Hematopoietic multipotent progenitor cell (in vitro differentiated cells): ENCODE measurements at places on chromosomes 6 and 20.

GRCh38 chr6:170473301-170473717, 79.8 kb downstream of the PSMB1 start:
- no peak for DNase-seq

DNA sequence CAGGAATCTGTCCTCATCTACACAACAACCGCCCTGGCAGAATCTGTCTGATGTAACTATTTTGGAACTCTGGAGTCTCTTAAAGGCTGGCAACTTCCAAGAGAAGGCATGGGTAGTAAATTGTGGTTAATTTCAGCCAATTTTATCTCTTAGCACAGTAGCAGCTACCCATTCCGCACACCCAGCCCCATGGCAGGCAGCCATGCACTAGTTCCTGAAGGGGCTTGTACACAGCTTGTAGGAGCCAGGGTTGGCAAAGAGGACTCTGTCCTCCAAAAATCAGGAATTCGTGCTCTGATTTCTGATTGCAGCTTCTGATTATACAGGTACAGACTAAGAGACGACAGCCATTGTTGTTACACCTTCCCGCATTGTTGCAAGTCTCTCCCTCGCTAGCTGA, 155.9 kb downstream of the RNF144B start:
- DNase-seq, result no peak

GRCh38 chr6:157461000-157461915, 80.3 kb downstream of the ZDHHC14 start:
- peak; percentile 89 for DNase-seq

DNA sequence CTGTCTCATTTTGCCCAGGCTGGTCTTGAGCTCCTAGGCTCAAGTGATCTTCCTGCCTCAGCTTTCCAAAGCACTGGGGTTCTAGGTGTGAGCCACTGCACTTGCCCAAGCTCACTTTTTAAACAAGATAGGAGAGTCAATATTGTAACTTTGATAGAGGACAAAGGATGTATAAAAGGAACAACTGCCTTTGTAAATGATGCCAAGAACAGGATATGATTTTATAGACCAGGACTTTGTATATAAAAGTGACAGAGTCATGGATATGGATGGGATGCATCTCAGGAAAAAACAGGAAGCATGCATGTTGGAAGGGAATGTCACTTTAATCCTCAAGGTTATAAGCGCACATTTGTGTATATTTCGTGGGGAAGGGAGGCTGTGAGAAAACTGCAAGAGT, 338.4 kb downstream of the PRL start:
- no peak for DNase-seq

DNA sequence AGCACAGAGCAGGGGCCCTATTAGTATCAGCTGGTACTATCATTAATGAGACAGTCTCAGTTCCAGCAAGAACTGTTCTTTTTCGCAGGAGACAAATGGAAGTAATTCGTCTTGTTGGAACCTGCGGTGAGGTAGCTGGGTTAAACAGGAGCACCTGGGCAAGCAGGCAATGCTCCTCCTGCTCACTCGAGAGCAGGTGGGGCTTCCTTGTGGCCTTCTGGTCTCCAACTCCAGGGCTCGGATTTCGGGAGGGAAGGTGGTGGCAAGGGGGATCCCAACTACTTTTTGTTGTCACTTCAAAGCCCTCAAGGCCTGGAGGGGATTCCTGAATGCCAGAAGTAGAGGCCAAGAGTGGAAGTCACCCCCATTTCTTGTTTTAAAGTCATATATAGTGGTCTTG, 1.3 kb upstream of the SPEF1 start:
- no peak for DNase-seq

- DNase-seq, result no peak
Observed at GRCh38 chr6:7025861-7026260, 81.9 kb upstream of the RREB1 start.

DNA sequence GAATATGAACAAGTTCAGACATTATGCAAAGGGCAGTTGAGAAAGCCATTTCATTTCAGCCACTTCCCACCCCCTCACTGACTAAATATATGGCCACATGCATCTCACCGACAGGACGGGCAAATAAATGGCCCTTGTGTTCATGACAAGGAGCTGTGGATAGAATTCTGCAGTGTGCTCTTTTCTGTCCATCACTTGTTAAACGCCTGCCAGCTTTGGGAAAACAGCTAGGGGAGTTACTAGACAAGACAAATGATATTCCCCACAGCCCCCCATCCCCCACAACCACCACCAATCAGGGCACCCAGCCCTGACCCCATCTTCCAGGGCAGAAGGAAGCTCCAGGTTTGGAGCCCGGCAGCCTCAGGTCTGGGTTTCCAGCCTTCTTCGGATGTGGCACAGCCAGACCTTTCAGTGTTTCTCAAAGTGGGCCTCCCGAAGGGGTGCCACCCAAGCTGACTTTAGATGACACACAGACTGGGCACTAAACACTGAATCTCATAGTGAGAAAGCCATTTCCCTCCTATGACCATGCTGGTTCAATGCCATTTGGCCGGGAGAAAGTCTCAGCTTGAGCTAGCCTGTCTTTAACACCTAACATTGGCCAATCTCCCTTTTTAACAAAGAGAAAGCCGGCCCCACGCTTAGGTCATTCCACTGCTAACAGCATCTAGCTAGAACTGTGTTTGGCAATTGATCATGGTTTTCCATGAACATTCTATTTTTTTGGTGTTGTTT, 4.0 kb upstream of the RIPOR3 start:
- no peak for DNase-seq

- DNase-seq, result no peak
Observed at GRCh38 chr6:105711216-105711615, 308.3 kb upstream of the PREP start.

GRCh38 chr6:111767752-111768430, 105.4 kb downstream of the FYN start:
- DNase-seq, result no peak

GRCh38 chr20:8128291-8129060, 3.6 kb upstream of the PLCB1 start:
- DNase-seq, result no peak

DNA sequence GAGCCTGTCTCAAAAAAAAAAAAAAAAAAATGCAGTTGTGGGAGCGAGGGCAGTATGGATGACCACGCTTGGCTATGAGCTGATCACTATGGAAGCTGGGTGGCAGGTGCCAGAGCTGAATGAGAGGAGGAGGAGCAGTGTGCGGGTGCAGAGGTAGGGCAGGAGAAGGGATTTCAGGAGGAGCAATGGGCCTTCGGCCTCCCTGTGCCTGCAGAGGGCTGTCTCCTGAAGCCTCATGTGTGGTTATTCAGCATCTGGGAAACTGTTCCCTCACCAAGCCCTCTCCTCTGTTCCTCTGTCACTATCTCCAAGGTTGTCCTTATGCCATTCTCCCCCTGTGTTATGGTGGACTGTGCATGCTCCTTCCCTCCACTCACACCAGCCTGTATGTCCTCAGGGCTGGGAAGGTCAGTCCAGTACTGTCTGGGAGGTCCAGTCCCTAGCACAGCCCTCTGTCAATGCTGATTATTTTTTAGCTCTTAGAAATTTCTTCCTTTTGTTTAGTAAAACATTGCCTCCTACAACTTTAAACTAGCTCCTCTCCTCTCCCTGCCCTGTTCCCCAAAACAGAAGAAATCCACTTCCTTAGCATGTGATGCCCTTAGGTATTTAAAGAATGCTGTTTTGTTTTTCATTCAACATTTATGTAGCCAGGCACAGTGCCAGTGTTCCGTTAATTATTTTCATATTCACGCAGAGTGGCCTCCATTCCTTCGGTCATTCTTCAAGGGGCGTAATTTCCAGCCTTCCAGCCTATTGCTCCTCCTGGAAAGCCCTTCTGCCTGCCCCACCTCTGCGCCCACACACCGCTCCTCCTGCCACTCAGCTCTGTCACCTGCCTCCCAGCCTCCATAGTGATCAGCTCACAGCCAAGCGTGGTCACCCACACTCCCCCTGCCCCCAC, 48.9 kb downstream of the CNBD2 start:
- no peak for DNase-seq

GRCh38 chr6:3370361-3371221, 86.3 kb downstream of the SLC22A23 start:
- peak; percentile 78 for DNase-seq

- DNase-seq, result no peak
Observed at GRCh38 chr6:120873125-120873865, 461.0 kb downstream of the TBC1D32 start.

GRCh38 chr20:19251958-19252357, 39.5 kb downstream of the SLC24A3 start:
- no peak for DNase-seq

DNA sequence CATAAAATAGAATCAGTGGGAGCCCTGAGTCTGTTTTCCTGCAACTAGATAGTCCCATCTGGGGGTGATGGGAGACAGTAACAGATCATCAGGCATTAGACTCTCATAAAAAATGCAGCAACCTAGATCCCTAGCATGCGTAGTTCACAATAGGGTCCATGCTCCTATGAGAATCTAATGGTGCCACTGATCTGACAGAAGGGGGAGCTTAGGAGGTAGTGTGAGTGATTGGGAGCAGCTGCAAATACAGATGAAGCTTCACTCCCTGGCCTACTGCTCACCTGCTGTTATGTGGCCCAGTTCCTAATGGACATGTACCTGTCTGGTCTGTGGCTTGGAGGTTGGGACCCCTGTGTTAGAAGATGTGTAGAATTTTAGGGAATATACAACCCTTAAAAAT, 904.5 kb upstream of the EPHA7 start:
- no peak for DNase-seq

DNA sequence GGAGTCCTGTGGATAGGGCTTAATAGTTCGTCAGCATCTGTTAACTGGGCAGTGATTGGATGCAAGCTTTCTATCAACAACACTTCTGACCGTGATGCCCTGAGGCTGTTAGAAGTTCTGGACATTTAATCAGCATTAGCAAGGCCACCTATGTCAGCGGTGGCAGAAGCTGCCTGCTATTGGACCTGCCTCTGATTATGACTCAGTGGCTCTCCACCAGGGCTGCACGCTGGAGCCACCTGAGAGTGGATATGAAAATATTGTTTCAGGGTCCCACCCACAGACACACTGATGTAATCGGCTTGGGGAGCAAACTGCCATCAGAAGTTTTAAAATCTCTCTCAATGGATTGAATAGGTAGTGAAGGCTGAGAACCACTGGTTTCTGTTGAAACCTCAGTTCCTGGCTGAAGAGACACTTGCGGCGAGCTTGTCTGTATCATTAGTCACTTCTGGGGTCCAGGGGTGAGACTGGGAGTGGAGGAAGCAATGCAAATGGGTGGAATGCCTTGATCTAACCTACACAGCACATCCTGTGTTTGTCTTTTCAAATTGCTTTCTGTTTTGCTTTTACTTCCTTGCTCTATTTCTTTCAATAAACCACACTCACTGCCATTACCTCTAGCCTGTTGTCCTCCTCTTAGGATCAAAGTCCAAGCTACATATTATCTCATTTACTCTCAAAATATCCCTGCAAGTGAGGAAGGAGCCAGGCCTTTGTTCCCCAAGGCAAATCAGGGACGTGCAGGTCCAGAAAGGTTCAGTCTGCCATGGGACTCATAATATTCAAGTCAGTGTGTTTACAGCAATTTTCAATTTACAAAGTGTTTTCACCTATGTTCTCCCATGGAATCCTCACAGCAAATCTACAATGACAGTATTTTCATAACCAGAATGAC, 4.2 kb downstream of the CLIC5 start:
- DNase-seq, result peak; percentile 69

DNA sequence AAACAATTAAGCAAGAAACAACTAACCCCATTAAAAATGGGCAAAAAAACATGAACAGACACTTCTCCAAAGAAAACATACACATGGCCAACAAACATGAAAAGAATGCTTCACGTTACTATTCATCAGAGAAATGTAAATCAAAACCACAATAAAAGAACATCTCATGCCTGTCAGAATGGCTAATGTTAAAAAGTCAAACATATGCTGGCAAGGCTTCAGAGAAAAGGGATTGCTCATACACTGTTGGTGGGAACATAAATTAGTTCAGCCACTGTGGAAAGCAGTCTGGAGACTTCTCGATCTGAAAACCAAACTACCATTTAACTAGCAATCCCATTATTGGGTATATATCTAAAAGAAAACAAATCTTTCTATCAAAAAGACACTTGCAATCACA, 217.5 kb downstream of the TINAG start:
- no peak for DNase-seq

DNA sequence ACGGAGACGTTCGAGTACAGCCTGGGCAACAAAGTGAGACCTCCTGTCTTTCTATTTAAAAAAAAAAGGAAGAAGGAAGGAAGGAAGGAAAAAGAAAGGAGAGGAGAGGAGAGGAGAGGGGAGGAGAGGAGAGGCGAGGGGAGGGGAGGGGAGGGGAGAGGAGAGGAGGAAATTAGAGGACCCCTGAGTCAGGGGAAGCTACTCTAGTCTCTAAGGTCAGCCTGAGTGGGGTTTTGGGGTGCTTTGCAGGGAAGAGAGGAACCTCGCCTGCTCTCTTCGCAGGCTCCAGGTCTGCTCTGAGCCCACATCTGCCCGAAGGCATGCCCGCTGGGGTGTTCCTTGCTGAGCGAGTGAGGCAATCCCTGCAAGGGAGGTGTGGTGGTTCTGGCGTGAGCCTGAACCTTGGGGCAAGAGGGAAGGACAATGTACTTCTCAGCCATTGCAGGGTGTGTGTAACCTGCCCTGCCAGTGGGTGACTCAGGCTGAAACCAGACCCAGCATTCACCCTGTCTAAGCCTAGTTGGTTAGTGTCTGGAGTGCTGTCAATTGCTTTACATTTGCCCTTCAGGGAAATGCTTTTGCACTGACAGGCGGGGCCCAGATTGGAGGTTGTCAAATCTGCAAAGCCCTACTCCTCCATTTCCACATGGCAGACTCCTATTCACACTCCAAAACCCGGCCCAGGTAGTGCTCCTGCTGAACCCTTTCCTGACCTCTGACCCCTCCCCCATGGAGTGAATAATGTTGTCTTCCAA, 15.3 kb upstream of the MMP9 start:
- no peak for DNase-seq

- DNase-seq, result no peak
Observed at GRCh38 chr20:53517146-53517545, 76.5 kb downstream of the ZNF217 start.

GRCh38 chr20:1933465-1933870, 38.3 kb downstream of the SIRPA start:
- no peak for DNase-seq

DNA sequence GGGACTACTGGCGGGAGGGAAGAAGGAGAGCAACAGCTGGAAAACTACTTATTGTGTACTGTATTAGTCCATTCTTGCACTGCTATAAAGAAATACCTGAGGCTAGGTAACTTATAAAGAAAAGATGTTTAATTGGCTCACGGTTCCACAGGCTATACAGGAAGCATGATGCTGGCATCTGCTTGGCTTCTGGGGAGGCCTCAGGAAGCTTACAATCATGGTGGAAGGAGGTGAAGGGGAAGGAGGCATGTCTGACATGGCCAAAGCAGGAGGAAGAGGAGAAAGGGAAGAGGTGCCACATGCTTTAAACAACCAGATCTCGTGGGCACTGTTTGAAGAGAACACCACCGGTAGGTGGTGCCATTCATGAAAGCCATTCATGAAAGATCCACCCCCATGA, 67.3 kb downstream of the GMDS start:
- DNase-seq, result no peak

- DNase-seq, result no peak
Observed at GRCh38 chr6:14202947-14203346, 85.4 kb downstream of the CD83 start.

DNA sequence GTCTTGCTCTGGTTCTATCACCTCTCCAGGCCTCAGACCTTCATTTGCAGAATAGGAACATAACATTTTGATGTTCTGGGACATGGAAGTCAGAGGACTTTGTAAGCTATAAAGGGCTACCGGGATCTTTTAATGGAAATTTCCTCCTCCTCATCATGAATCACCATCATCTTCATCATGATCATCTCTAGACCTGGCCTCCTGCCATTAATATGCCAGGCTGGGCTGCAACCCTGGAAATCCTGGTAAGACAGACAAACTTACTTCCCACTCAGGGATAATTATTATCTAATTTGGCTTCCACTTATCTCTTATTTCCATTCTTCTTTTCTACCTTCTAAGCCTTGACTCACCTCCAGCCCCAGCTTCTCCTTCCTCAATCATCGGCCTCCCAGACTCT, 41.0 kb upstream of the MRPS18A start:
- no peak for DNase-seq
